ENCODE measurements at places on chromosomes 5 and 9. TPM values are rescaled to one million over a fixed set of nuclear protein-coding genes. Genes with fewer than 3 reads are reported as not detected.

ARHGEF39 gene
- total RNA-seq: 6.5 TPM

LCN15 gene
- total RNA-seq: not detected

ARID3C gene
- total RNA-seq: not detected

PCA3 gene
- total RNA-seq: 0.32 TPM

BTNL9 gene
- 0.13 TPM for total RNA-seq

SLC2A8 gene
- total RNA-seq: 19.3 TPM

SPATA31A3 gene
- total RNA-seq: not detected

EGFLAM gene
- total RNA-seq: 1.6 TPM

BRINP1 gene
- not detected for total RNA-seq

DNA sequence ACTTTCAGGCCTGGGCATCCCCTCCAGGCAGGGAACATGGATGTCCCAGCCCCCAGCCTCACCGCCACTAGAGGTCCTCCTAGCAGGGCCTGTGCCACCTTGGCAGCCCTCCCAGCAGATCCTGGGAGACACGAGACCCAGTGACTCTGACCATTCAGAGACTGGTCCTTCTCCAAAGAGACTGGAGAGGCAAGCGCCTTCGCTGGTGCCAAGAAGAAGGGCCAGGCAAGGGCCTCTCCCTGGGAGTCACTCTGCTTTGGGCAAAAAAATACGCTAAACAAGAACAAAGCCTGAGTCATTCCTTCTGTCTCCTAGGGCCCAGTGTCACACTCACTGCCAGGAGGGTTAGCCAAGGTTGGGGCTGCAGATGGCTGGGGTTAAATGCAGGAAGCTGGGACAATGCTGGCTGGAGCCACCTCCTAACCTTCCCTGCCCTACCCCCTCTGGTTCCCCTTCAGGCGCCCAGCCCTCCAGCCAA, 35.3 kb upstream of the SMIM23 start:
- DNase-seq: peak; percentile 83

- DNase-seq: no peak
Observed at GRCh38 chr5:156587012-156587411, 260.0 kb downstream of the SGCD start.

DNA sequence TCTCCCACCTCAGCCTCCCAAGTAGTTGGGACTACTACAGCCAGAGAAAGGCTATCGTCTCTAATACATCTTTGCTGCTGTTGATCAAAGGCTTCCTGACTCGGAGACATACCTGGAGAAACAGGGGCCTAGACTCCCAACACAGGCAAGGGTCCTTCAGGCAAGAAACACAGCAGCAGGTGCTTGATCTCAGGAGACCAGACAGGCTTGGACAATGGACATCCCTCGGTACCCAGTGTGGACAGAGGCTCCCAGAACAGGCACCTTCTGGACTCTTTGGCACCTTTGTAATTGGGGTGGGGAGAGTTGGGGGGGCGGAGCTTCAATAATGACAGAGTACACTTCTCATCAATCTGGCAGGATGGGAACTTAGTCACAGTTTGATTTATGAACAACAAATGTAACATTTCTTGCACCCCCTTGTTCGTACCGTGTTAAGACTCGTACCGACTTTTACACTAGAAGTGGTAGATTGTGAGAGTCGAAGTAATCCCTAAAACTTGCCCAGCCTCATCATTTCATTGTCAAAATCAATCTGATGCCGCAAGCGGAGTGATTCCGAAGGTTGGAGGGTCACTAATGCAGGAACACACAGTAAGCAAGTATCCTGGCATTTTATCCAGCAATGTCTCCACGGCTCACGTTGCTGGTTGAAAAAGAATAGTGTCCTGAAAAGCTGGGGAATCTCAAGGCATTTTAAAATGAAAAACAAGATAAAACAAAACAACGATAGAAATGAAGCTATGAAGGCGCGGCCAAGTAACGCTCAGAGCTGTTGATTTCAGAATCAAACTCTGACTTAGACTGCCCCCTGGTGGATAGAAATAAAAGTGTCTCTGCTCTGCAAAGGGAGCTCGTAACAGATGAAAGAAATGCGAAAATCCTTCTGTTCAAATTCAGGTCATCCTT, 46.4 kb upstream of the STK32A start:
- peak; percentile 46 for DNase-seq

- DNase-seq: peak; percentile 94
Observed at GRCh38 chr5:66860199-66860975, 264.2 kb downstream of the MAST4 start.

DNA sequence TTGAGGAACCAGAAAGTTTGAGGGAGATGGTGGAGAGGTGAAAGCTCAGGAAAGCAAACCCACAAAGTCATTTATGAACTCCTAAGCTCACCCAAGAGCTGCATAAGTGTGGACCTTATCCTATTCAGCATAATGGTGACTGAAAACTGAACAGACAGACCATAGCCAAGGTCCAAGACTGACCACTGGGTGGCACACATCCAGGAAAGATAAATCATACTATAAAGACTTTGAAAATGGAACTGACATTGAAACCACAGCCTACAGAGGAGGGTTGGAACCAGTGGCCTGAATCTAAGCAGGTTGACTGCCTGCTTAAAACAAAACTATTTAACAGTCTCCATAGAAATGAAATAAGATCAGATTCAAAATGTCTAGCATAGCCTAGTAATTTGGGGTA, 121.0 kb upstream of the RGS7BP start:
- DNase-seq: peak; percentile 55

DNA sequence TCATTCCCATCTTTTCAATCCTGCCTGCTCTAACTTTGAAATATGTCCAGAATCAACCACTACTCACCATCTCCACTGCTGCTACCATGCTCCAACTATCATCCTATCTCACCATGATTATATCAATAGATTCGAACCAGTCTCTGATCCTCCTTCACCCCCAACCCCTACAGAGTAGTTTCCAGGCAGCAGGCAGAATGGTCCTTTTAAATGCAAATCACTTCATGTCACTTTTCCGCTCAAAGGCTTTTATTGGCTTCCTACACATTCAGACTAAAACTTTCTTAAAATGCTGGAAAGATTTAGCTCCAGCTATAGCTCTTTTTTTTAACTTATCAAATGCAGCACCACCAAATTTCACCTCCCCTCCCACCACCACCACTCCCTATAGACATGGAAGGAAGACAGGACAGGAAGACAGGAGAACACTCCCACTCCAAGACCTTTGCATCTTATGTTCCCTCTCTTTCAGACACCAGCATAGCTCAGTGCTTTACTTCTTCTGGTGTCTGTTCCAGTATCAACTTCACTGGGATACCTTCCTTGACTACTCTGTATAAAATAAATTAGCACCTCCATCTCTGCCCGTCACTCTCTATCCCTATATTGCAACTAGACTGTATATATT, 9.9 kb upstream of the PPP2R2B start:
- no peak for DNase-seq

DNA sequence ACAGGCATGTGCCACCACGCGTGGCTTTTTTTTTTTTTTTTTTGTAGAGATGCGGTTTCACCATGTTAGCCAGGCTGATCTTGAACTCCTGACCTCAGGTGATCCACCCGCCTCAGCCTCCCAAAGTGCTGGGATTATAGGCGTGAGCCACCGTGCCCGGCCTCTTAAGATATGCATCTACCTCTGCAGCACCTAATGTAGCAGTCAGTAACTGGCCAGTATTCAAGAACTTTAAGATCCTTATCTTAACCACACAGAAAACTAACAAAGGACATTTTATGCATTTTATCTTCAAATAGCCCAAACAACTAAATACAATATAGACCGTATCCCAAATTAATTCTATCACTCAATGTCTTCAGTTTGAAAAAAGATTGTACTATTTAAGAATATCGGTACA, 618.7 kb downstream of the TLE1 start:
- no peak for DNase-seq

All from endothelial cell of umbilical vein (primary cell).